CD4-positive, alpha-beta memory T cell (primary cell): ENCODE measurements at places on chromosomes 4 and X. TPM values are rescaled to one million over a fixed set of nuclear protein-coding genes. Genes with fewer than 3 reads are reported as not detected.

- no peak for DNase-seq
These were observed 88.4 kb upstream of the NKX1-1 start for GRCh38 chr4:1494416-1495315.

DNA sequence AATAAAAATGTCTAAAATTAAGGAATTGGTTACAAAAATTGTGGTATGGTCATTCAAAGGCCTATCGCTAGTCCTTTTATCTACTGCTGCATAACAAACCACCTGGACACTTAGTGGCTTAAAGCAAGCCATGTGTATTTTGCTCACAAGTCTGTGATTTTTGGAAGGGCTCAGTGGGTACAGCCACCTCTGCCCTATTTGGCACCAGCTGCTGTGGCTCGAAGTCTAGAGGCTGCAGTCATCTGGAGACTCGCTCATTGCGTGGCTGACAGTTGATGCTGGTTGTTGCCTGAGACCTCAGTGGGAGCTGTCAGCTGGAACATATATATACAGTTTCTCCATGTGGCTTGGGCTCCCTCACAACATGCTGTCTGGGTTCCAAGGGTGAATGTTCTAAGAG lies 60.8 kb upstream of the MID1 start:
- DNase-seq = no peak

DNA sequence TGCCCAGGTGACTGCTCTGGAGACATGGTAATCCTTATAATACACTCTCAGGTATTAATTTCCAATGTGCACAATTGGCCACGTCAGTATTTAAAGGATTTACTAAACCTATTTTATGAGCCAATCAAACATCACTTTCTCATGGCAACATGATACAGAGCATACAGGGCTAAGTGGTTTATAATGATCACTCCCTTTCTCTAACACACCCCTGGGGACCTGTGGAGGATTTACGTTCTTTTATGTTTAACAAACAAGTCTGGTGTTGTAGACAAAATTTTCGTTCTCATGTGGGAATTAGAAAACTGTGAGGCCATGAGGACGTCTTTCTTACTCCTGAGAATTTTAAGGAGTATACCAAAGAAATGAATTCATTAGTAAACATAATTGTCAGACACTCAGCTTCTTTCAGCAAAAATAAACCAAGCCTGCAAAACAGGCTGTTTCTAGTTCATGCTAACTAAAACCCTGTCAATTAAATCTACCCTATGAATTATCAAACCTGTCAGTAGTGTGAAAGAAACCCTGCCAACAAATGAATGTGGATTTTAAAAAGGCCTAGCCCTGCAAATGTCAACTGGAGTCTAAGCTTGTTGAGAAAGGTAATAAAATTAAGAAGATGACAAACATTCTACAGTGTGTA lies 155.8 kb downstream of the PDGFC start:
- DNase-seq = no peak

The SSX4B gene
- not detected for total RNA-seq

The CXCL13 gene
- total RNA-seq = not detected

The FGFR3 gene
- 0.67 TPM for total RNA-seq

The PABPC4L gene
- not detected for total RNA-seq

DNA sequence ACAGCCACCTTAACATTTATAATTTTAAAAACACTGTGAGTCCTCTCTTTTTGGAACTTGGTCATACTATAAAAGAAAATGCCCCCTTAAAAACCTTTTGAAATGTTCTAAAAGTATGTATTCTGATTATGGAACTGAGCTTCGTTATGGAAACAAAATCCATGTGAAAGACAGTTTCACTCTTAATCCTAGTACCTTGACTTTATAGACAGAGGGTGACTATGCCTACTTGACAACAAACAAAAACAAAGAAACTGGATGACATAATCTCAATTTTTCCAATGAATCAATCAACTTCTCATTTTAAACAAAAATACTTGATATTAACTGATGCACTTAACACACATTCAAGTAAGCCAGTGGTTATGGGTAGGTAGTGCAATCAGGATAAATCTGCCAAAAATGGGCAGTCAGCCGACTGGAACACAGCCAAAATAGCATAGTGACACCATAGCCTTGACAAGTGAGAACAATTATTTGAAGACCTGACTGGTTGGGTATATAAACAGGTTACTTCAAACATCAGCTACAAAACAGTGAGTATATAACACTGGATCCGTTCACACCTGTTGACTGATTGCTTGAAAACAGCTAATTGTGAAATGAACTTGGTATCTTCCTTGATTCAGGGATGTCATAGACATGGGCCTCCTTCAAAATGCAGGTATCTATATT lies 265.5 kb downstream of the PPP3CA start:
- no peak for DNase-seq

GRCh38 chrX:85808217-85808616 lies 239.1 kb downstream of the CHM start:
- DNase-seq = no peak

- DNase-seq = no peak
These were observed 37.1 kb upstream of the HERC6 start for GRCh38 chr4:88341227-88342192.

DNA sequence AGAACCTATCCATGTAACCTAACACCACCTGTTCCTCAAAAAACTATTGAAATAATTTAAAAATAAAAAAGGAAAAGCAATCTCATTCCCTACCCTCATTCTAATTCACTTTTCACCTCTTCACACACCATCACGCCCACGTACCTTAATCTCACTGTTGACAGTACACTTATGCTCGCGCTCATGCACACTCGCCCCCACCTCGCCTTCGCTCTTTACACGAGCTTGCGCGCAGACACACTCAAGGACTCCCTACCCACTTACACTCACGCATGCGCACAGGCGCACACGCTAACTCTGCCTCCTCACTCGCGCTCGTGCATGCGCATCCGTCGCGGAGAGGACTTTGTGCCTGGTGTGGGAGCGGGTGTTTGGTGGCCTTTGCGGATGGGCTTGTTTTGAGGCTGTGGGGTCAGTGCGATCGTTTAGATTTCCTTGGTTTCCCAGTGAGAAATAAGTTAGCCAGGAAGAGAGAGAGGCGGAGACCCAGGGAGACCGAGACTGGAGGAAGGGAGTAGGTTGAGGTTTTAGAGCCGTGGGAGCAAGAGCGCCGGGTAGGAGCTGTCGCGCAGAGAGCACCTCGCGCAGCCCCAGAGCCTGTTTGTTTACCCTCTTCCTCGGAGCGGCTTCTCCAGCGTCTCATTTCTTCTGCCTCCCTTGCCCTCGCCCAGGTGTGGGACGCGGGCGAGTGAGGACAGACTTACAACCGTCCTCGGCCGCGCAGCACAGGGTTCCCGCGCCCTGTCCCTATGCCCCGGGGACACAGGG lies 8.1 kb upstream of the GSX2 start:
- DNase-seq = peak; percentile 84

The SPANXC gene
- not detected for total RNA-seq

GRCh38 chr4:161554372-161554990 lies 609.3 kb downstream of the FSTL5 start:
- DNase-seq = no peak

The MMGT1 gene
- 28.5 TPM for total RNA-seq

The IL15 gene
- 4.7 TPM for total RNA-seq

The ABCB7 gene
- total RNA-seq = 24.1 TPM

The DGKK gene
- total RNA-seq = not detected
